ENCODE measurements at places on chromosomes 4 and X.

GRCh38 chr4:150209140-150209829 is 131.0 kb downstream of the DCLK2 start:
- DNase-seq: no peak

- no peak for DNase-seq
Observed at GRCh38 chr4:110224812-110225211, 26.4 kb upstream of the ELOVL6 start.

- no peak for DNase-seq
Observed at GRCh38 chr4:111639120-111639690, 506.0 kb upstream of the FAM241A start.

- no peak for DNase-seq
Observed at GRCh38 chrX:18971506-18971905, 12.4 kb downstream of the PHKA2 start.

DNA sequence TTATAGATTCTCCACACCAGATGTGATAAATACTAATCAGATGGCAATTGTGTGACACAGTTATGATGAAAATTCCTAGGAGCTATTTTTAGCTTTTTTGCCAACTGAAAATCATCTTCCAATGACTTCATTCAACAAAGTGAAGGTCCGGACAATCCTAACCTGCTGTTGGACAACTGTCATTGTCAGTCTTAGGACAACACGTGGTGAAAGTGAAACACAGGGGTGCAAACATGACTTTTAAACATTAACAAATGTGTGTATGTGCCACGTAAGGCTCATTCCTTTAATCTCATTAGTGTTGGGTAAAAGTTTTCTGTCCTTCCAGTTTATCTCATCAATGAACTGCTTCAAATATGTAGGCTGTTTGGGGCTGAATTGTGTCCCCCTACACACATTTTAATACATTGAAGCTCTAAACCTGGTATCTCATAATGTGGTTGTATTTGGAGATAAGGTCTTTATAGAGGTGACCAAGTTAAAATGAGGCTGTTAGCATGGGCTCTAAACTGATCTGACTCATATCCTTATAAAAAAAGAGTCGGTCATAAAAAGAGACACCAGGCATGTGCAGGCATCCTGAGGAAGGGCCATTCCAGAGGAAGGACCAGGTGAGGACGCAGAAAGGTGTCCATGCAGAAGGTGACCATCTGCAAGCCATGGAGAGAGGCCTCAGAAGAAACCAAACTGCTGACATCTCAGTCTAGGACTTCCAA is 41.2 kb upstream of the SMAD1 start:
- no peak for DNase-seq

DNA sequence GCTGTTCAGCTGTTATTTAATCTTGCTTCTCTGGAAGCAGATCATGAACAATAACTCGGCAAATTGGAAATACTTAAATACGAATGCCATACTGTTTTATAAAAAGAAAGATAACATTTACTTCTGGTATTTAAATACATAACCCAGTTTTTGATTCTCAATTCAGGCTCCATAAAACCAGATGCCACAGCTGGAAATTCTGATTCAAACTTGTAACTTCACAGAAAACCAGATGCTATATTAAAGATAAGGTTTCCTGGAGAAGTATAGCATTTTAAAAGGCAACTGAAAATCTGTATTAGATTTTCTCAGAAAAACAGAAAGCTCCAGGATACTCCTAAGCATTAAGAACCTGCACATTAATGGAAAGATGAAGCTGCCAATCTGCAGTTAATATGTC is 40.2 kb downstream of the STX18 start:
- no peak for DNase-seq

GRCh38 chr4:93743635-93744034 is 84.9 kb upstream of the ATOH1 start:
- DNase-seq: no peak

GRCh38 chr4:25313201-25313895 is 774 bp downstream of the ZCCHC4 start:
- DNase-seq: no peak

DNA sequence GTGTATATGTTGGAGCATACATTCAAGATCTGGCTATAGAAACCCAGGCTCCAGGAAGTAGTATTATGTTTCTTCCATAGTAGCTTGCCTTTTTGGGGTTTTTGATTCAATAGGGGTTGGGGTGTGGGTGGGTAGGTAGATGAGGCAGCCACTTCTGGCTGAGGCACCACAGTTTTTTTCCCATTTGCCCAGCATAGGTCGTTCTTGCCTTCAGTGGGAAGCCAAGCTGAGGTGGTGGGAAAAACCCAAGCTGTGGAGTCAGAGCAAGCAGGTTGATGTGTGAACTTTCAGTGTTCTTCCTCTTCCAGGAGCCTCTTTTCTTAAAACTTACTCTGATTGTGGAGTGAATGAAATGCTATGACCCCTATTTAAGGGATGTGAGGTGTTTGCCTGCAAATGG is 67.0 kb upstream of the RPS6KA3 start:
- DNase-seq: no peak

DNA sequence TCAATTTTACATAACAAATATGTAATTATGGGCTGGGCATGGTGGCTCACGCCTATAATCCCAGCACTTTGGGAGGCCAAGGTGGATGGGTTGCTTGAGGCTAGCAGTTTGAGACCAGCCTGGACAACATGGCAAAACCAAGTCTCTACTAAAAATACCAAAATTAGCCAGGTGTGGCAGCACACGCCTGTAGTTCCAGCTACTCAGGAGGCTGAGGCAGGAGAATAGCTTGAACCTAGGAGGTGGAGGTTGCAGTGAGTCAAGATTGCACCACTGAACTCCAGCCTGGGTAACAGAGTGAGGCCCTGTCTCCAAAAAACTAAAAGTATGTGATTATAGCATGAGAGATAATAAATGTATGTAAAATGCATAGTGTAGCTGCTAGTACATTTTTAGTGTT is 229.0 kb downstream of the PPARGC1A start:
- DNase-seq: no peak

DNA sequence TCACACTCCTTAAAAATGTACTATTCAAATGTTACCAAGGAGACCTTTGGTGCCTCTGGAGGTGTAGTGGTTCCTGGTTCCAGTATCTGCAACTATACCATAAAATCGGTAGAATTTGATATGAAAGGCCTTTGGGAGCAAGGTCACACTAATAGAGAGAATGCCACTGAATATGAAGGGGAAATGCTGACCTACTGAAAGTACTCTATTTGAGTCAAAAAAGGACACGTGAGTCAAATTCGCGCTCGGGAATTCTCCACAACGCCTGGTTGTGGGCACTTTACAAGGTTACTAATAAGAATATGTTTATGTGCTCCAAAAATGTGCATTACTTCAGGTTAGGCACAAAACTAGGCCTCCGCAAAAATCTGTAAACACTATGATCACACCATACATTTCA is 39.5 kb upstream of the RELL1 start:
- no peak for DNase-seq

DNA sequence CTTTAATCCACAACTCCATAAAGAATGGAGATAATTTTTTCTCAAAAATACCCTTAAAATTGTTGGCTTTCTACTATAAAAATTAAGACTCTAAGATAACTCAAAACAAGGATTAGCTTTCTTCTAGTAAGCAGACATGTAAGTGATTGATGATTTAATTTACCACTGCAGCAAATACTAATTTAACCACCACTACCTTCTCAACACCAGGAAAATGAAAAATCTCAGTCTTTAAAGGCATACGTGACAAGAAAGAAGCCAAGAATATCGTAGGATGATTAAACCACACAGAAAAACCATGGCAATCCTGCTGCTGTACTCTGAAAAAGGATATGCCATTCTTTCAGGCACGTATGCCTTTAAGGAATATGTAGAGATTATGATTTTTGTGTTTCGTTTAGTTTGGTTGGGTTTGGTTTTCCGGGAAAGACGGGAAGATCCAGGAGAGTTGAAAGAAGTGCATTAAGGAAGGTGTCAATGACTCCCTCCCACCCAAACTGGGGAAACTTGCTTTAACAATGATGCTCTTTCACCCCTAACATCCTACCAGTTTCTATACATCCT is 881 bp downstream of the LRCH2 start:
- no peak for DNase-seq

DNA sequence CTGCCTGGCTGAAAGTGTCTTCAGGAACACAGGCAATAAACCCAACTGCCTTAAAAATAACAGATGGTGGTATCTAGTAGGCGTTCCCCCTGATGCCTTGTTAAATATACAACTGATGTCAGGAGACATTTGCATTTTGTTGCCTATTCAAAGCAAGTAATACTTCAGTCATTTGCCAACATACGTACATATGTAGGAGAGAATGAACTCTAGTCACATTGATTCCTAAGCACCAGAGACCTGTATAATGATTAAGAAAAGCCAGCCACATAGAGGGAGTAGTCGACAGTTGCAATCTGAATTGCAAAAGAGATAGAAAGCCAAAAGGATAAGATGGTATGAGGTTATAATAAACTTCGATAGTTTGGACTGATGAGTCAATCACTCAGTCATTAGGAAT is 191.0 kb upstream of the EMCN start:
- DNase-seq: no peak

DNA sequence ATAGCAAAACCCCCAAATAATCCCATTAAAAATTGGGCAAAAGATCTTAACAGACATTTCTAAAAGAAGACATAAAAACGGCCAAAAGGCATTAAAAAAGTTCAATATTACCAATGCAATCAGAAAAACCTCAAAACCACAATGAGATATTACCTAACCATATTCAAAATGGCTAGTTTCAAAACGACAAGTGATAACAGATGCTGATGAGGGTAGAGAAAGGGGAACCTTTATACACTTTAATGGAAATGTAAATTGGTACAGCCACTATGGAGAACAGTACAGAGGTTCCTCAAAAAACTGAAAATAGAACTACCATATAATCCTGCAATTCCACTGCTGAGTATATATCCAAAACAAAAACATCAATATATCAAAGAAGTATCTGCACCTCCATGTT is 6.2 kb downstream of the AADAT start:
- DNase-seq: no peak

GRCh38 chrX:49183701-49184281 is 2.4 kb downstream of the PRICKLE3 start:
- no peak for DNase-seq

DNA sequence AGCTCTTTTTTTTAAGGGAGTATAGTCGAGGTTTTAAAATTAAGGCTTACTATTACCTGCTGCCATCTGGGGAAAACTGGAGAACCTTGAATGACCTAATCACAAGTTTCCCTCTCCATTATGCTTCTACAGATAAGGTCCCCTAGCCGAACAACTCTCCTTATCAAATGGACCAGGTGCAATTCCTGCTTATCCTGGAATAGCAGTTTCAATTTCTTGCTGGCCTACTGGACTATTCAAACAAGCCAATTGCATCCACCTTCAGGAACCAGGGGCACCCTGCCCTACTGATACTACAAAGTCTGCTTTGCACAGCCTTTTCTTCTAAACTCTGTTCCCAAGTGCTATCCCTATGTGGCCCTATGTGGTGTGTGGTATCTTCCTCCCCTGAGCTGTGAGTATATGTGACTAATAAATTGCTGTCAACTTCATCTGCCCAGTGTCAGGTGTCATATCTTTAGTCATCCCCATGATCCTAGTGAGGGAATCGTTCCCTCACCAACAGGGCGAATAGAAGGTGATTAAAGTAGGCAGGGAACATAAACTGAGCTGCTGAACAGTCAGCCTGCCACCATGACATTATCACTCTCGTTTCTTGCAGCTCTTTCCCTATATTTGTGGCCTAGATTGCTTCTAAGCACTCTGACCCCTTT is 128.5 kb downstream of the ATG4A start:
- no peak for DNase-seq
